NCI-H1694 treated with DMSO at 0.1 percent for 48 hours (cell line): ENCODE measurements at places on chromosomes 12 and 14.

DNA sequence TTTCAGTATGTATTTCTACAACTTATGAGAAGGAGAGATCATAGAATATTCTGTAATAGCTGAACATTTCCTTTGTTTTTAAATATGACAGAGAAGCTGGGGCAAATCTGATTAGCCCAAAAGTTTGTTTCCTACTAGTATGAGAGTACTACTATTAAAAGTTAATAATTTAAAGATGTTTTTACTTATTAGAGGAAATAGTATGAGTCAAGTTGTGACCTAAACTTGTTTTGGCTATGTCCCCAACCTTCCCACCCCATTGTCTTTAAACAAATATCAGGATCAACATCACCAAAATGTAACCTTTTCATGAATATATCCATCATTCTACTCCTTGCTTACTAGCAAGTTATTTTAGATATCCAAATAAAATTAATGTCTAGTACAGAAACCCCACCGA is 10.5 kb downstream of the GNPNAT1 start:
- DNase-seq: no peak

GRCh38 chr12:4331842-4332241 is 10.8 kb downstream of the TIGAR start:
- DNase-seq: no peak

DNA sequence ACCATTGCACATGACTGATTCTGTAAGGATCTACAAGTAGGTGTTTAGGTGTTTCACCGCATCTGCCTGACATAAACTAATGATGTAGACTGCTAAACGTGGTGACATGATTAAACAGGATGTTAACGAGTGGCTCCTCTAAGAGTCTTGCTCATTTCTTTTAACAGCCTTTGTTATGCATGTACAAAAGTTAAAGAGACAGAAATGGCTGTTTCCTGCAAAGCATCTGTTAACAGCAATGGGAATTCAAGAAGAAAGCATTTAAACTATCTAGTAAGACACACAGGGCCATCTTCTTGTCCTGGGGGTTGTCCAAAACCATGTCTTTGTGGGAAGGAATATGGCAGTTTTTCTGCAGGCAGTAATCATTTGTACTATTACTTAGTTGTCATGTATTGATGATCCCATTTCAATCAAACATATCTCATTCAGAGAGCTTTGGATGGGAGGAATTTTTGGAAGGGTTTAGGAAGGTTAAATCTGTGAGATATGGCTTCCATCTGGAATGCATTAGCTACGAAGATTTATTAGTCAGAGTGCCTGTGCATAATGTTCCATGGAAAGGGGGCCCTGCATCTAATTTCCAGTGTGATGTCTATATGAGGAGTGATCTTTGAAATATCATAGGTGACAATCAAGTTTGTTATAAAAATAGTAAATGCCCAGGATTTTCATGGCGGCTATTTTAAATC is 495.1 kb downstream of the EGLN3 start:
- DNase-seq: no peak

- no peak for DNase-seq
These were observed 195.6 kb downstream of the CHST11 start for GRCh38 chr12:104652358-104652757.

DNA sequence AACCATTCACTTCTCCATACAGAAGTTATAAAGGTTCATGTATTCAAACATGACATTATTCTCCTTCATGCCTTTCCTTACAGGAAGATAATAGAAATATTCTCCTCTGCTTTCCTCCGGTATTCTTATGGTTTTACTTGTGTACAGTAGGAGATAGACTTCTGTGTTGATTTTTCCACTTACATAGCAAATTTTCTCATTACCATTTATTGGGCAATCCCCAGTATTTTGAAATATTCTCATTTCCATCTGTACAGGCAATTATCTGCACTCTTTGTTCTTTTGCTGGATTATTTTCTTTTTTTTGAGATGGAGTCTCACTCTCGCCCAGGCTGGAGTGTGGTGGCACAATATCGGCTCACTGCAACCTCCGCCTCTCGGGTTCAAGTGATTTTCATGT is 11.0 kb downstream of the PXMP2 start:
- no peak for DNase-seq
